ENCODE measurements at places on chromosomes 3 and 15.

GRCh38 chr3:60932643-60933042 is 318.6 kb downstream of the FHIT start:
- no peak for DNase-seq

DNA sequence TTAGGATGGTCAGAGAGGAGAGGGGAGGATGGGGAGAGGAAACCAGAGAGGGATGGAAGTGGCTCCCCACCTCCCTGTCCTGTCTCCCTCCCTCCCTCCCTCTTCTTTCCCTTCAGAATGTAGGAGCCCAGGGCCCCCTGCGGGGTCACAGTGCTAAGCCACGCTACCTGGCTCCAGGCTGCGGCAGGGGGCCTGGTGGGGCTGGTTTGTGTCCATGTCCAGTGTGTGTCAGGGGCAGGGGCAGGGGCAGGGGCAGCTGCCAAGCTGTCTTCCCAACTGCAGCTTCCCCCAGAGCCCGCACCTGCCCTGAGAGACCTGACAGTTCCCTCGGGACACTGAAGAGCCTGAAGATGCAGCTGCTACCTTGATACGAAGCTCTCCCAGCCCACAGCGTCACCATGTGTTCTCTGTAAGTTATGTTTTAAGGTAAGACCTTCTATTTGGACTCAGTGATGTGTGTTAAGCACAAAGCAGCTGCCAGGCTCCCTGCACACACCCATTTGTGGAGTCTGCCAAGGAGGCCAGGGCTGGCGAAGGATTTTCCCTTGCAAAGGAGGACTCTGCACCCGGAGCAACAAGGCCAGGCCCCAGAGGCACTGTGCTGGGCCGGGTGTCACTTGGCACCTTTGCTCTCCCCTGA is 121.8 kb upstream of the SMAD3 start:
- no peak for DNase-seq

GRCh38 chr3:187361835-187362234 is 6.3 kb upstream of the RTP4 start:
- no peak for DNase-seq

DNA sequence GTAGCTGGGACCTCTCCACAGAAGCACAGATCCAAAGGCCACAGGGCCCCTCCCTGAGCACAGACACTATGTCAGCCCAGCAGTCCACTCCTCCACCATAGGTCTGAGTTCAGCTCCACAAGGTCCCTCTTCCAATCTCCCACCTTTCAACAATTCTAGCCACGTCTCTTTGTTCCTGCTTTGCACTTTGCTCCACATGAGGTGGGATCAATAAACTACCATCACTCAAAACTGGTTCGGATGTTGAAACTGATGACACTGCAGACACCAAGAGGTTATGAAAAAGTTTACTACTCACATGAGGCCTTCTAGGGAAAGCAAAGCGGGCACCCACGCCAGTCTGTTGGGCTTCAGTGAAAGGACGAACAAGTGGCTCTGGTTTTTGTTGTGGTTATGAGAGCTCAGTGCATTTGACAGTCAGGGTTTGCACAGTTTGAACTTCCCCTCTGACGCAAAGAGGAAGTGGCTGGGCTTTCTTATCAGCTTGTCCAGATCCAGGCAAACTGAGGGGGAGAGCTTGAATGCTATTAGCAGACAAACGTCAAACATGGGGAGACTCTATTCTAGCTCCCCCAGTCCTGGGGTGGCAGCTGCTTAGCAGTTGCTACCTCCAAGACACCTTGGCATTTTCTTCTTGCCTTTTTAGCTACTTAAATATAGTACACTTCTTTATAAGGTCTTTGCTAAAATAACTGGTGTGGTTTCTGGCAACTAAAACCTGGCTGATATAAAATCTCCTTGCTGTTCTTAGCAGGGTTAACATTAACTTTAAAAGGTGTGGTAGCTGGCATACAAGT is 37.8 kb downstream of the ZNF445 start:
- peak; percentile 28 for DNase-seq

- DNase-seq = no peak
These were observed 138.9 kb upstream of the COL8A1 start for GRCh38 chr3:99499235-99500158.

DNA sequence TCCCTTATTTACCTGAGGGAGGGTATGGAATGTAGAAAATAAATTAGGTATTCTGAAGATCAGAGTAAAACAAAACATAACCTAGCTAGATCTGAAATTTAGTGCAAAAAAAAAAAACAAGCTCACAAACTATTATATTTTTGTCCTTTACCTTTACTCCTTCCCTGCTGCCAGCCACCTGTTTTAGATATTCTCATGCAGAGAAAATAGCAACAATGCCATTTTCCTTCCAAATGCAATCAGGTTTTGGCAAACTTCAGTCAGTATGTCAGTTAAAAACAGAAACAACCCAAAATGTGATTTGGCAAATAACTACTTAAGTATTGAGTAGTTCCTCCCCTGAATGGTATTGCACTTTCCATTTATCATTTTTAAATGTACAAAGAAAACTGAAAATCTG is 35.8 kb downstream of the PEAK1 start:
- DNase-seq = no peak

- DNase-seq = no peak
These were observed 2.2 kb upstream of the KY start for GRCh38 chr3:134652886-134653630.

- no peak for DNase-seq
These were observed 24.5 kb upstream of the RNF111 start for GRCh38 chr15:58962662-58963565.

- no peak for DNase-seq
These were observed 71.9 kb upstream of the PRR23E start for GRCh38 chr3:127120851-127121647.

DNA sequence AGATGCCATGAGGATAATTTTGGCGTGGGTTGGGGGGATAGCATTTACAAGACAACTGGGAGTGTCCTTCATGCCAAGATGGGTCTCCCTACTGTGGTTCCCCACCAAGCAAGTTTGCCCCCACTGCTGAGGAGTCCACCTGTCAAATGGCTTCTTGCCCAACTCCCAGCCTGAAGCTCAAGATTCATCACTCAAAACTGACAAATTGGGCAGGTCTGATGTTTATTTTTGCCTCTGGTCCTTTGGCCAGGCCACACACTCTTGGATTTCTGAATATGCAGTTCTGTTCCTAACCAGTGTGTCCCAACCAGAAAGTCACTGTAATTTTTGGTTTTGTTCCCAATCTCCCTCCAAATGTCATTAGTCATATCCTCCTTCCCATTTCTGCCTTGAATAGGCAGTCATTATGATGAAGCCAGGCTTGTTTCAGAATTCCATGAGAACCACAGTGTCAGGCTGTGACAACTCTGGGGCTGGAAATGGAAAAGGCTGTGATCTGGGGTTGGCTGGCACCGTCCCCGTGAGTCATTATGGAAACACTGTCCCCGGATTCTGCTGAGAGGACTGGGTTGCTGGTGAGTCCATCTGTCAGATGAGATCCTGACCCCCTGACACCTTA is 29.3 kb upstream of the MEF2A start:
- no peak for DNase-seq

Data from stimulated activated CD8-positive, alpha-beta memory T cell treated with anti-CD3 and anti-CD28 coated beads, Interleukin-7, amount 100 ng/mL, for 1 hour (primary cell).